ENCODE measurements at places on chromosomes 6 and 20.

DNA sequence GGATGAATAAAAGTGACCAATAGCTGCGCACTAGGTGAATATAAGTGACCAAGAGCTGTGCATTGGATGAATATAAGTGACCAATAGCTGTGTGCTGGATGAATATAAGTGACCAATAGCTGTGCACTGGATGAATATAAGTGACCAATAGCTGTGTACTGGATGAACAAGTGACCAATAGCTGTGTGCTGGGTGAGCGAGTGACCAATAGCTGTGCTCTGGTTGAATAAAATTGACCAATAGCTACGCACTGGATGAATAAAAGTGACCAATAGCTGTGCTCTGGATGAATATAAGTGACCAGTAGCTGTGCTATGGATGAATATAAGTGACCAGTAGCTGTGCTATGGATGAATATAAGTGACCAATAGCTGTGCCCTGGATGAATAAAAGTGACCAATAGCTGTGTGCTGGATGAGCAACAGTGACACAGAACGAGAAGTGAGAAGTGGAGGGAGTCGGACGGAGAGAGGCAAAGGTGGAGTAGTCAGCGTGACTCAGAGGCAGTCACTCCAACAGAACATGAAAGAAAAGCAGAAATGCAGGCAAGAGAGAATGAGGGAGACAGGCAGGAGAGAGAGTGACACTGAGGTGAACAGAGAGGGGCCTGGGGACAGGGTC lies 38.5 kb downstream of the RBM38 start:
- no peak for DNase-seq

GRCh38 chr6:170134471-170135440 lies 156.1 kb downstream of the DLL1 start:
- DNase-seq: no peak

DNA sequence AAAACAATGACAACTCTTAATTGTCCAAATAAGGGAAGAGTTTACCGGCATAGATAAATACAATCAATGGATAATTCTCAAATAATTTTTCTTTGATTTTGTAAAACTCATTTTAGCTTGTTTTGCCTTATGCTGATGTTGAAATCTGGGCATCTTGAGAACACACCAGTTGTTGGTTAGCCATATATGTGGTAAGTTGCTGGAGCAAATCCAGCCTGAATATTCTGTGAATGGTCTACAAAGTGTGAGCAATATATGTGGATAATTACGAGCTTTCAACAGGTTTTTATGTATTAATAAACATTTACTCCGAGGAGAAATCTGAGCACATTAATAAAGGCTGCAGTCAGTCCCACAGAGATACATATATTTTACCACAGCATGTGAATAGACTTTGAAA lies 423.6 kb downstream of the BCKDHB start:
- no peak for DNase-seq

DNA sequence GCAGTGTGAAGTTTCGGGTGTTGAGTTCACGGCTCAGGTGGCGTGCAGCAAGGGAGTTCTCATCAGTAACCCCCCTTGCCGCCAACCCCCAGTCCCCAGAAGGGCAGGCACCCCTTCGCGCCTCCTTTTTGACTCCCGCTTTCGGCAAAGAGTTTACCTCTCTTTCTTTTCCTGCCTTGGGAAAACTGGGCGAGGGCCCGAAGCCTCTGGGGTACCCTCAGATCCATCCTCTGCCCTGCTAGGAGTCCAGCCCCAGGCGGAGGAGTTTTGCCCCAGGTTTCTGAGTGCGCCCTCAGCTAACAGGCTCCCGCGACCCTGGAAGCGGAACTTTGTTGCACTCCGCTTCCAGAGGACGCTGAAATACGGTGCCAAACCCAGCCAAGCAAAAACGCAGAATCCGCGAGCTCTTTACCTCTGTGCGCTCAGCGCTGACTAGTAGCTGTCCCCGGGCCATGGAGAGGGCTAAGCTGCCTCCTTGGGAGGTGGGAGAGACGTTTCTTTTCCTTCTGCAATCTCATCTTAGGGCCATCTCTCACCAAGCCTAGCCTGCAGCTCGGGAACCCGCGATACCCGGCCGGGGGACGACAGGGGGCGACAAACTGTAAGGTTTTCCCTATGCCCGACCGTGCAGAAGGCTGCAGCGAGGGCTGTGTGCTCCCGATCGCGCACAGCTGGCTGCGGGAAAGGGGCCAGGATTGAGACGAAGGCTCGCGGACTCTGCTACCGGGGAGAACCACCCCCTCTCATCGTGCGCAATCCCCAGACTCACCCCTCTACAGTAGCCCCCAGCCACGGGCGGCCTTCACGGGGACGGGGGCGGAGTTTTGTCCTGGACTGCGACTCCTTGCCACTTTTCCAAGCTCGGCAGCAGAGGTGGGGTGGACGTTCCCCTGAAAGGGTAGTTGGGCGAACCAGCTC lies 2.7 kb upstream of the PAX1 start:
- DNase-seq: peak; percentile 52

GRCh38 chr20:62239278-62239879 lies 1.1 kb downstream of the OSBPL2 start:
- DNase-seq: no peak

GRCh38 chr6:100366419-100366818 lies 98.3 kb downstream of the SIM1 start:
- no peak for DNase-seq

GRCh38 chr6:157143890-157144798 lies 179.2 kb downstream of the TMEM242 start:
- no peak for DNase-seq

DNA sequence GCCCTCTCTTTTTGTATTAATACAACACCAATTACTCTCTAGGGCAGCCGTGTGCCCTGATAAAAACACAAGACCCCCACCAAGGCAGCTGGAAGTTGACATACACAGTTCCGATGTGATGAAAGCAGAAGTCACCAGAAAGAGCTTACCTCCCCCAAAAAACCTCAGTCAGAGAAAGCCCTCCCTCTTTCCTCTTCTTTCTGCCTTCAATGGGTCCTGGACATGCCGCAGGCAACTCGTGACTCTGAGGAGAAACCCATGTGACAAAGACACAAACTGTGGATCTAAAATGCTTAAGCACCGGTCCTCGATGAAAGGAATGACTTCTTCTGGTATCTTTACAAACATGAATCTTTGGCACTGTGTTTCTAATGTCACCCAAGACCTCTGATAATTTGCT lies 117.7 kb upstream of the CCDC28A start:
- DNase-seq: no peak

GRCh38 chr6:49635978-49636712 lies 494 bp downstream of the RHAG start:
- no peak for DNase-seq

GRCh38 chr20:23143098-23143497 lies 57.0 kb upstream of the CD93 start:
- DNase-seq: no peak

DNA sequence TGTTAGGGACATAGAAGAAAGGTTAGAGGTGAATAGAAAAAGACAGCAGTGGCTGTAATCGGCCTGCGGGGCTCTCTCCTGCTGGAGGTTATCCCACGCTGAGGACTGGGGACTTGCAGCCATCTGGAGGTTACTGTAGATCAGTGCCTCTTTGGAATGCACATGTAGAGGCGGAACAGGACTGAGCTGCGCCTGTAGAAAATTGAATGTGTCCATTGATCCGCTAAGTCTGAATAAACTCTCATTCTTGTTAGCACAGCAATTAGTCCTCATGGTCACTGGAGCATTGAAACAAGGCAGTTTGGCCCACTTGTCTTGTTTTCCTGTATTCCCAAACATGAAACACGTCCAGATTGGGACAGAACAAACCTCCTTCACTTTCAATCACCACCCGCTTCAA lies 46.3 kb upstream of the F13A1 start:
- no peak for DNase-seq

All from NCI-H524 (cell line).